ENCODE measurements at places on chromosomes 16 and 17.

- DNase-seq, result no peak
Measured at GRCh38 chr17:7011942-7012254, 526 bp upstream of the RNASEK start.

GRCh38 chr16:24635900-24636610 lies 93.4 kb upstream of the TNRC6A start:
- no peak for DNase-seq

DNA sequence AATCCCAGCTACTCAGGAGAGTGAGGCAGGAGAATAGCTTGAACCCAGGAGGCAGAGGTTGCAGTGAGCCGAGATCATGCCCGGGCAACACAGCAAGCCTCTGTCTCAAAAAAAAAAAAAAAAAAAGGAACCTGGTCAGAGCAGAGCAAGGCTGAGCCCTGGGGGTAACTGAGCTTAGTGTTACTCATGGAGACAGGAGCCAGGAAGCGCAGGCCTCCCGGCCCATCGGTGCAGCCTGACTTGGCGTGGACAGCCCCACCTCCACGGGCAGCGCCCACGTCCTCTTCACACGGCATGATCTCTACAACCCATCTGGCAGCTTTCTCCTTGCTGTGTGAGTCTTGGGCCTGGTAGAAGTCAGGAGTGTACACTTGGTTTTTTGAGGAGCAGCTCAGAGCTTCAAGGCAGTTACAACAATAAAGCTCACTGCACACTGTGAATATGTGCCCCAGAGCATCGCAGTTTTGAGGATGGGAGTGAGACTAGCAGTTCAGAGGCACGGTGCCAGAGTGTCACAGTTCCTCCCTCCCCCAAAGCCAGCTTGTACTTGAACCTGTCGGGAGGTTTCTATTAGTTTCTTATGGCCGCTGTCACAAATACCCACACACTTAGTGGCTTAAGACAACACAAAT lies 129.9 kb downstream of the RAP1GAP2 start:
- no peak for DNase-seq

- no peak for DNase-seq
Measured at GRCh38 chr17:57708410-57708809, 36.7 kb downstream of the CCDC182 start.

GRCh38 chr16:83939266-83939855 lies 13.7 kb upstream of the OSGIN1 start:
- no peak for DNase-seq

GRCh38 chr16:66389256-66390176 lies 23.0 kb downstream of the CDH5 start:
- no peak for DNase-seq

DNA sequence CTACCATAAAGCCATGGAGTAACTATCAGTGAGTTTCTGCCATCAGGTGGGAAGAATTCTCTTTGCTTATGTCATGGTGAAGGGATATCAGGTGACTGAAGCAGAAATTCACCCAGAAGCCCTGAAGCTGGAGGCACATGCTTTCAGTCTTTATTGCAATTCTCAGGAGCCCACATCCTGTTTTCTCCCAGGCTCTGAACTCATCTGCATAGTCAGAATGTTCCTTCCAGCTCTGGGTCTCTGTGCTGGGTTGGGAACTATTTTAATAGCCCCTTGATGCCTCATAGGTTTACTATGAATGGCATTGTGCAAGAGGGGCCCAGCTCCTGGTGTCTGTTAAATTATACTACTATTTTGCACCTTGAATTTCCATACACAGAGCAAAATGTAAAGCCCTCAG lies 198.4 kb upstream of the SOX9 start:
- no peak for DNase-seq

DNA sequence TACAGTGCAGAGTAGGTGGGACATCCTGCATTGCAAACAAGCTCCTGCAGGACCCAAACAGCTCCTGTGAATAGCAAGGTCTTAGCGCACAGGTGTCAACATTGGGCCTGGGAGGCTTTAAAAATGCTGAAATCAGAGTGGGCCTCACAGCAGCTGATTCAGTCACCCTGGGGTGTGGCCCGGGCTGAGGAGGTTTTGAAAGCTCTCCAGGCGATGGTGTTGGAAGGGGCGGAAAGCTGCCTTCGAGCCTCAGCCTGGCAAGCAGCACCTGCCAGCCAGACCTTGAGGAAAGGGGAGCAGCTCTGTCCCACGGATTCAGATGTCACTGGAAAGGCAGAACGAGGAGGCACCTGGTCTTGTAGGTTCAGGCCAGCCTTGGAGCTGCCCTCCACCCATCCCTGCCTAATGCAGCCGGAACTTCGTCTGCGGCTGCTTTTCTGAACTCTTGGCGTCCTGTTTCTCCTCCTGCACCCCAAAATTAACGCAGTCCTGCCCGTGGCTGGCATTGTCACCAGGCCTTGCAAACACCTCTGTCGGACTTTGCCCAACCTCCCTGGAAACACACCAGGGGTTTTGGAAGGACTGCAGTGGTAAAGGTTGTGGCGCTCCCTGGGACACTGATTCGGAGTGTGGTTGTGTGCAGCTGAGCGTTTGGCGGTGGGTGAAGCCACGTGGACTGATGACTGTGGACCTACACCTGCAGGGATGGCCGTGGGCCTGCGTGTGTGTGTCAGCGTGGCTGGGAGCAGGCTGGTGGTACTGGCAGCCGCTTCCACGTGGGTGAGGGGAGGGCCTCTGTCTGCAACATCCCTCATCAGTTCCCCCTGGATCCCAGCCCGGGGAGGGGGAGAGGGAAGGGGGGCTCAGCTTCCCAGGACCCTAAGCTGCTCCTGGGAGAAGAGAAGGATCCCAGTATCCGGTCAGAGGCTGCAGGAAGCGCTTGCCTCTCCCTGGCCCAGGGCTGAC lies 3.4 kb downstream of the NECAB2 start:
- peak; percentile 17 for DNase-seq

GRCh38 chr17:80611816-80612215 lies 67.2 kb downstream of the RPTOR start:
- no peak for DNase-seq

DNA sequence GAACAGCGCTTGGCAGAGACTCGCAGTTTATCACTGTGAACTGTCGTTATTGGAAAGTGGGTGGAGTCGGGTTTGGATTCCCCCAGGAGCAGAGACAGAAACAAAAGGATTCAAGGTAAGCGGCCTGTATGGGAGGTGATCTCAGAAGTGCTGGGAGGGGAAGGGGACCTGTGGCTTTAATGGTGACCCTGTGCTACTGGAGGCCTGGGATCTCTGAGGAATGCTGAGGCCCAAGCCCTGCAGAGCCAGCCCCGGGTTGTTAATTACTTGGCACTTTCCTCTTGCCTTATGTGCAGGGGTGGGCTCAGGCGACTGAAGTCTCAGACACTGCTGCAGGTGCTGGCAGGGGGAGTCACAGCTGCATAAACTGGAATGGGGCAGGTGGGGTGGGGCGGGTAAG lies 27.4 kb downstream of the IRF8 start:
- DNase-seq, result peak; percentile 30

DNA sequence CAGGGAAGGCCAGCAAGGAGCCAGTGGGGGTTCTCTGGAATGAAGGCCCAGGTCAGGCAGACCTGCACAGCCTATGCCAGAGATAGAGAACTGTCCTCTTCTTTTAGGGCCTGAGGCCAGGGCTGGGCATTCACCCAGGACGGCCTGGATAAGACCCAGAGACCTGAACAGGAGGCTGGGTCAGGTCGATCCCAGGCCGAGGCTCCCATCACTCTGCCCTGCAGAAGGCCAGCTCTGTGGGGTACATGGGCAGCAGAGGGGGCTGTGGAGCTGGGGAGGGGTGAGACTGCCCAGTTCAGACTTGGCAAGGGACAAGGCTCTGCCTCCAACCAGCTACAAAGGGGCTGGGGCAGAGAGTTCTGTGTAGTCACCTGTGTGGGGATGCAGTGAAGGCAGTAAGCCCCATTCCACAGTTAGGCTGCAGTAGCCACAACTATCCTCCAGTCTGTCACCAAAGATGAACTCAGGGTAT lies 14.6 kb downstream of the HSD11B2 start:
- no peak for DNase-seq

GRCh38 chr17:28702026-28702751 lies 9.5 kb downstream of the PROCA1 start:
- no peak for DNase-seq

DNA sequence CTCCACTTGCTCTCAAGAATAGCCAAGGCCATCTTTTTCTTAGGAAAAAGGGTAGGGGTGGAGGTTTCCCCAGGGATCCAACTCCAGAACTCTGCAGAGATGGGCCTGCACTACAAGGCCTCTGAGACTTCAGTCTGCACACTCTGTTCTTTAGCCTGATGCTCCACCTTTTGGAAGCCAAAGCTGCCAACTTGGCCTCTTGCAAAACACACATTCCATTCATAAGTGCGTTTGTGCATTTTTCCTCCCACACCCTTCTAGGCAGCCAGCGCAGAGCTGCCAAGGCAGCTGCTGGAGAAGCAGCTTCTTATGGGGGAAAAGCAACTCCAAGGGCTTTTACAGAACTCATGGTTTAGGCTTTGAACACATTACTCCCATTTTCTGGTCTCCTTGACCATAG lies 45.3 kb downstream of the REXO5 start:
- no peak for DNase-seq

GRCh38 chr17:7842380-7843256 lies 8.6 kb downstream of the KDM6B start:
- peak; percentile 54 for DNase-seq

DNA sequence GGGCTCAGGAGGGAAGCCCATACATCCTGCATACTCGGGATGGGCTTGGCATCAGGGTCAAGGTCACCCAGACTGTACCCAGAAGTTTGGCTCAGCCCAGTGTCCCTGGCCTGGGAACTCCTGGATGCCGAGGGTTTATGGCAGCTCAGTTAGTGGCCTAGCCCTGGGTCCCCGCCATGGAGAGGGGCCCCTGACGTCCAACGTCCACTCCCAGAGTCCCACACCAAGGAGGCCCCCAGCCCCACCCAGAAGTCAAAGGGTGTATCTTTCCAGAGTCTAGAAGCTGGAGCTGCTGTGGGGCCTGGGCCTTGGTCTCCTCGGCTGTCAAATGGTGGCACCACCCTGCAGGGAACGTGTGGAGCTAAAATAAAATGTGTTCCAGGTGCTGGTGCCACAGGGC lies 76.4 kb downstream of the SREBF1 start:
- DNase-seq, result no peak

GRCh38 chr16:52283584-52284375 lies 263.2 kb downstream of the TOX3 start:
- no peak for DNase-seq

GRCh38 chr16:67449739-67450138 lies 18.8 kb downstream of the HSD11B2 start:
- DNase-seq, result no peak

DNA sequence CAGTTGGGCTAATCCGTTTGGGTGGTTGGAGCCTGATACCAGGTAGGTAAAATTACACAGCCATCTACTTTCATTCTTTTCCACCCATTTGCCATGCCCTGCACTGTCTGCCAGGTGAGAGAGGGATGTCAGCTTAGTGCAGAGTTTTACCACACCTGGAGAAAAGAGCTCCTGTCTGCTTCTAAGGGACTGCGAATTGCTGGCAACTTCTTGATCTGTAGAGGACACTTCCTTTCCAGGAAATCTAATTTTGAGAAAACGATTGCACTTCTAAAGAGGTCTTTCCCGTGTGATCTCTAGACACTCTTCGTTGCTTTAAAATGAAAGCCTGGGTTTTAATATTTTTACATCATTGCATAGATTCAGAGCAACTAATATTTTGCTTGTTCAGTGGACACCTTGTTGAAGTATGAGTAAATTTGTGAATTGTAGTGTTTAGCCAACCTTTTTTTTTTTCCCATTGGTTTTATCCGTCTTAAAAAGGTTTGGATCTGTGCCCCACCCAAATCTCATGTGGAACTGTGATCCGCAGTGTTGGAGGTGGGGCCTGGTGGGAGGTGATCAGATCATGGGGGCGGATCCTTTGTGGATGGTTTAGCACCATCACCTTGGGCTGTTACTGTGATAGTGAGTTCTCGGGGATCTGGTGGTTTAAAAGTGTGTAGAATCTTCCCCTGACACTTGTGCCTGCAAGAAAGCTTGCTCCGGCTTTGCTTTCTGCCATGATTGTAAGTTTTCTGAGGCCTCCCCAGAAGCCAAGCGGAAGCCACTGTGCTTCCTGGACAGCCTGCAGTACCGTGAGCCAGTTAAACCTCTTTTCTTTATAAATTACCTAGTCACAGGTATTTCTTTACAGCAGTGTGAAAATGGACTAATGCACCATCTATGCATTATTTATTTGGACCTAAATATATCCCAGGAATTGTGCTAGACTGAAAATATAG lies 104.6 kb downstream of the PRKCA start:
- DNase-seq, result no peak

DNA sequence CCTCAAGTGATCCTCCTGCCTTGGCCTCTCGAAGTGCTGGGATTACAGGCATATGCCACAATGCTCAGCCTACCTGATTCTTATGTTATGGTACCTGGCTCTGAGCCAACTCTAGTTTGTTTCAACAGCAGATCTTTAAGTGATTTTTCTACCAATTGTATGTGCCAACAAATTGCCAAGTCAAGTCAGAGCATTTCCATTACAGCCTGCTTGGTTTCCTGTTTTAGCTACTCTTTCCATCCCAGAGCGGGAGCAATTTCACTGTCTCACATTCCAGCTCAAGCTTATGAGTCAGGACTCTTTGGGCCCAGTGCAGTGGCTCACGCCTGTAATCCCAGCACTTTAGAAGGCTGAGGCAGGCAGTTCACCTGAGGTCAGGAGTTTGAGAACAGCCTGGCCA lies 30.8 kb upstream of the RBBP6 start:
- DNase-seq, result no peak

GRCh38 chr16:5917436-5918195 lies 820.0 kb upstream of the EEF2KMT start:
- no peak for DNase-seq

GRCh38 chr17:7186241-7186640 lies 7.1 kb upstream of the ASGR1 start:
- no peak for DNase-seq

GRCh38 chr16:4477966-4478365 lies 1.8 kb downstream of the HMOX2 start:
- DNase-seq, result peak; percentile 47

Measured in neural progenitor cell (in vitro differentiated cells).